ENCODE measurements at places on chromosomes 1 and 21. TPM values are rescaled to one million over a fixed set of nuclear protein-coding genes. Genes with fewer than 3 reads are reported as not detected.

- peaks cover 3% of the 10 kb centered on the region for H3K27me3 ChIP-seq
- H3K27ac ChIP-seq = peak overlapping the region; percentile 64
- DNase-seq = peak; percentile 37
- H3K4me3 ChIP-seq = peak overlapping the region; percentile 81
- H3K36me3 ChIP-seq = no peaks in the 10 kb centered on the region
- peaks cover 44% of the 10 kb centered on the region for H3K4me1 ChIP-seq
These were observed 68.8 kb upstream of the SSX2IP start for GRCh38 chr1:84758968-84759491.

GRCh38 chr1:39462074-39462473, 29.4 kb upstream of the BMP8A start:
- peak overlapping the region; percentile 66 for H3K27ac ChIP-seq
- H3K36me3 ChIP-seq = peaks cover 69% of the 10 kb centered on the region
- peak overlapping the region; percentile 18 for H3K4me3 ChIP-seq
- peak; percentile 37 for DNase-seq
- H3K4me1 ChIP-seq = peaks cover 21% of the 10 kb centered on the region

DNA sequence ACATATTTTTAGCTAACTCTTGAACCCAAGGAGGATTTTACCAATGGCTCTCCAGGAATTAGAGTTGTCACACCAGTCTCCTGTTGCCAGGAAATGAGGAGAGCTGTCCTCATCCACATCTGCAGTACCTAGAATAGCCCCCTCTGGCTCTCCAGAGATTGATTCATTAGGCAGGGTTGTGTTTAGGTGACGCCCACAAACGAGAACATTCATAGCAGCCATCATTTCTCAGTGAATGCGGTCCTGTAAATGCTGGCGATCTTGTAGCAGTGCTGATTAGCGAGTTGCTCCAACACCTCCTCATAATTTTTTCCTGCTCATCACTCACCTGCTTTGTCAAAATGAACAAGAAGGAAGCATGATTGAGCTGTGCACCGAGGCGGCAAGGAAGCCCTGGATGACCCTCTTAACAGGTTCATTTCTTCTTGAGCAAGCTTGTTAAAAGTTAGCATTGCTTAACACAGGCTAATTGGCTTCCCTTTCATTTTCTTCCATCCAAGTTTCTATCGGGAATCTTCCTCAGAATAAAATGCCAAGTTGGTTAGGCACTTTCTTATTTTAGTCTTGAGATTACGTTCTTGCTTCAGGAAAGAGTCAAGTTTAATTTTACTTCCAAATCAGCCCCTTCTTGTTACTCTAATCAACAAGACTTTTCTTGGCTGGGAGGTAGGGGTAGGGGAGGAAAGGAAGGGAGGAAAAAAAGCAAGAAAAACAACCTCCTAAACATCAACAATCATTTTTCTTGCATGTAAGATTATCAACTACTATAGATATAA, 16.5 kb upstream of the KLHDC8A start:
- H3K27ac ChIP-seq = no peak overlapping the region
- no peak for DNase-seq
- peaks cover 56% of the 10 kb centered on the region for H3K4me1 ChIP-seq
- H3K36me3 ChIP-seq = no peaks in the 10 kb centered on the region
- peak overlapping the region; percentile 62 for H3K4me3 ChIP-seq

GRCh38 chr21:36630485-36631206, 68.3 kb upstream of the SIM2 start:
- no peak overlapping the region for H3K27ac ChIP-seq
- no peaks in the 10 kb centered on the region for H3K36me3 ChIP-seq
- peaks cover 13% of the 10 kb centered on the region for H3K27me3 ChIP-seq
- H3K4me3 ChIP-seq = no peak overlapping the region
- DNase-seq = no peak

DNA sequence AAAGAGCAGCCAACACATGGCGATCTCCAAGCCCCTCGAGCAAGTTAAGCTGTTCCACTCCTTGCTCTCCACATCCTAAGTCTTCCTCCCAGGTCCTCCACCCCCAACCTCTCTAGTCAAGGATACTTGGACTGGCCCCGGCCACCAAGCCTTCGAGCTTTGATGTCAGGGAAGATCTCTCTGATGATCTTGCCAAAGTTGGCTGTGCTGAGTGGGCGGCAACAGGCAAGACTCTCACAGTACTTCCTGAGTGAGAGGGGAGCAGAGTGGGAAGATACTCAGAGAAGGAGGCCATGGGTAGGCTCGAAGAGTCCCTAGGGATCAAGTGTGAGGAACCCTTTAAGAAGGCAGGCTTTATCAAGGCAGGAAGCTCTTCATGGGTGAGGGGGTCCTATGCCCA, 2.8 kb downstream of the RFX5 start:
- no peak overlapping the region for H3K4me3 ChIP-seq
- no peak for DNase-seq
- peaks cover 33% of the 10 kb centered on the region for H3K4me1 ChIP-seq
- peaks cover 8% of the 10 kb centered on the region for H3K36me3 ChIP-seq
- H3K27ac ChIP-seq = no peak overlapping the region
- no peaks in the 10 kb centered on the region for H3K27me3 ChIP-seq

The SH3D21 gene
- total RNA-seq = 3.2 TPM

The SEMA6C gene
- total RNA-seq = 1.3 TPM

The CGN gene
- total RNA-seq = 0.26 TPM

DNA sequence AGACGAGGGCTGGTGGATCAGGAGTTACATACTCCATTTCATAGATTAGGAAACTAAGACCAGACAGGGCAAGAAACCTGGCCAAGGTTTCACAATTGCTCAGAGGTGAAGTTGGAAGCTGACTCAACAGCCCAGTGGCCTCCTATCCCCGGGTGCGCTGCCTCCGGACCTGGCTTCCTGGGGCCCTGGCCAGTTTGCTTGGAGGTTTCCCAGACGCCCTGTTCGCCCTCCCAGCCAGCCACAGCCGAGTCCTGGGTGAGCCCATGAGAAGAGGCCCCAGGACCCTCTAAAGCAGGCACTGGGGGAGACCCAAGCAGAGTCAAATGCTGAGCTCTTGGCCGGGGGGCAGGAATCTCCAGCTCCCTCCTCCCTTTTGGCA, 180.1 kb downstream of the ZBTB18 start:
- peak overlapping the region; percentile 8 for H3K27ac ChIP-seq
- peak overlapping the region; percentile 86 for H3K4me3 ChIP-seq
- H3K4me1 ChIP-seq = peaks cover 37% of the 10 kb centered on the region
- no peak for DNase-seq
- peaks cover 11% of the 10 kb centered on the region for H3K27me3 ChIP-seq

- H3K36me3 ChIP-seq = peaks cover 17% of the 10 kb centered on the region
- peaks cover 86% of the 10 kb centered on the region for H3K4me1 ChIP-seq
These were observed 180.0 kb downstream of the RASAL2 start for GRCh38 chr1:178273707-178274410.

The TRIM46 gene
- total RNA-seq = 8.3 TPM

DNA sequence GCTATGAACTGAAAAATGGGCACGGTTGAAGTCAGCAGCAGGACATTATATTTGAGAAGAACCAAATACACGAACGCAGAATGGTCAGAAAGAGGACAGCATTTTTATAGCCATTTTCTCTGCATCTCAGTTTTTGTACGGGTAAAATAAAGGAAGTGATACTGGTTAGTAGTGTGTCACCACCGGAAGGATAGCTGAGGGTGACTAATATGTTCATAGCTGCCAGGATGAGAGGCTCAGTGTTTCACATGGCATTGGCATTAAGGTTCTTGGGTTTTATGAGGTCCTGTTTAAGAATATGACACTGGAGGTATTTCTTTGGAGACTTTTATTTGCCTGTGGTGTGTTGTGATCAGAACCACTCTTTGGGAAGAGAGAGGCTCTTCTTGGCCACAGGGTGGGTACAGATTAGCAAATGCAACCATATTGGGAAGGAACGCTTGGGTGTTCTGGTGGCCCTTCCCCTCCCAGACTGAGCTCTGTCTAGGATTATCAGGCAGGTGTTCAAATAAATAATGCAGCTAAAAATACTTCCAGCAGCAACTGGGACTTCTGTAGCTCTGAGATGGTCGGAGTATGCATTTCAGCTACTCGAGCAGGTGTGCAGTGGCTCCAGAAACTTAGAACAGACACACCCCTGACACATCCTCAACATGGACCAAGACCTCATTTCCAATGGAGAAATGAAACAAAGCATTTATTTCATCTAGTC, 158.2 kb downstream of the PBX1 start:
- 0 out of 2 replicates have a peak, but pooled peaks cover 2% of the 10 kb centered on the region for H3K27me3 ChIP-seq
- no peak overlapping the region for H3K4me3 ChIP-seq
- H3K27ac ChIP-seq = peak overlapping the region; percentile 38
- peaks cover 3% of the 10 kb centered on the region for H3K36me3 ChIP-seq

DNA sequence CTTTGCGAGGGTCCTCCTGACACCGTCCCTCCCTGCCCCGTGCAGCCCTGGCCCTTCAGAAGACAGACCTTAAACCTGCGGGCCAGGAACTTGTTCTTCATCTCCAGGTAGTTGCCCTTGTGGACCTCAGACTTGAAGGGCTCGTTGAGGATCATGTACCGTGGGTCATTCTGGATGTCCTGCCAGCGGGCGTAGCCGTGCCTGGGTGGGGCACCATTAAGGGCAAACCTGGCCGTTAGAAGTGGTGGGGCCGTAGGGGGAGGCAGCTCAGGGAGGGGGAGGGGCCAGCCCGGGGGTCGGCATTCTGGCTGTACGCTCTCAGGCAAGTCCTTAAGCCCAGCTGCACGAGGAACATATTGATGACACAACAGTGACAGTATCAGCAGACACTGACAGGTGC, 64.6 kb downstream of the KCNAB2 start:
- peaks cover under 1% of the 10 kb centered on the region for H3K4me1 ChIP-seq
- no peak for DNase-seq
- H3K27ac ChIP-seq = no peak overlapping the region
- peaks cover 26% of the 10 kb centered on the region for H3K27me3 ChIP-seq

- H3K4me3 ChIP-seq = no peak overlapping the region
- no peaks in the 10 kb centered on the region for H3K27me3 ChIP-seq
- H3K27ac ChIP-seq = no peak overlapping the region
- H3K4me1 ChIP-seq = peaks cover 21% of the 10 kb centered on the region
These were observed 14.3 kb downstream of the TRIM11 start for GRCh38 chr1:228392111-228392936.

- no peak overlapping the region for H3K27ac ChIP-seq
- no peak for DNase-seq
- H3K36me3 ChIP-seq = no peaks in the 10 kb centered on the region
- H3K4me1 ChIP-seq = no peaks in the 10 kb centered on the region
- H3K27me3 ChIP-seq = peaks cover 3% of the 10 kb centered on the region
- no peak overlapping the region for H3K4me3 ChIP-seq
These were observed 48.5 kb downstream of the BACE2 start for GRCh38 chr21:41216486-41216885.

The PTGER3 gene
- total RNA-seq = 0.40 TPM

The CACNA1S gene
- not detected for total RNA-seq

- H3K4me1 ChIP-seq = peaks cover 23% of the 10 kb centered on the region
- DNase-seq = no peak
- peaks cover 50% of the 10 kb centered on the region for H3K36me3 ChIP-seq
- H3K27ac ChIP-seq = no peak overlapping the region
- H3K4me3 ChIP-seq = no peak overlapping the region
- no peaks in the 10 kb centered on the region for H3K27me3 ChIP-seq
These were observed 73.3 kb downstream of the PLPP3 start for GRCh38 chr1:56505792-56506743.

GRCh38 chr1:15341634-15342407, 67.9 kb upstream of the EFHD2 start:
- peaks cover 2% of the 10 kb centered on the region for H3K27me3 ChIP-seq
- H3K4me3 ChIP-seq = peak overlapping the region; percentile 59
- peaks cover 8% of the 10 kb centered on the region for H3K36me3 ChIP-seq
- DNase-seq = peak; percentile 67
- peak overlapping the region; percentile 60 for H3K27ac ChIP-seq
- H3K4me1 ChIP-seq = peaks cover 64% of the 10 kb centered on the region

DNA sequence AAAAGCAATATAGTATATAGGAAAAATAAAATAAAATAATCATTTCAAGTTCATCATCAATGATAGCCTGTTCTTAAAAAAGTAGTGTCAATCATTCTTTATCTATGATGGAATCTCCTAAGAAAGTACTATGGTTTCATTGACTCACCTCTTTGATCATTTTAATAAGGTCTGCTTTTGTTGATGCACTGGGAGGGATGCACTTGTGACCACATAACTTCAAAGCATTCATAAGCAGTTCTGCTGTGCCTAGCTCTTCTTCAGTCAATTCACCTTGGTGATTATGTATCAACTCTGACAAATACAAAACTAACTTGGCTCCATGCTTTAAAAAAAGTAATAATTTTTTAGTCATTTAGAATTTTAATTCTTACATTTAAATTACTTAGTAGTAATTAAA, 84.8 kb upstream of the GNG4 start:
- H3K36me3 ChIP-seq = peaks cover 21% of the 10 kb centered on the region
- peaks cover 2% of the 10 kb centered on the region for H3K27me3 ChIP-seq

The CELA2A gene
- total RNA-seq = not detected

DNA sequence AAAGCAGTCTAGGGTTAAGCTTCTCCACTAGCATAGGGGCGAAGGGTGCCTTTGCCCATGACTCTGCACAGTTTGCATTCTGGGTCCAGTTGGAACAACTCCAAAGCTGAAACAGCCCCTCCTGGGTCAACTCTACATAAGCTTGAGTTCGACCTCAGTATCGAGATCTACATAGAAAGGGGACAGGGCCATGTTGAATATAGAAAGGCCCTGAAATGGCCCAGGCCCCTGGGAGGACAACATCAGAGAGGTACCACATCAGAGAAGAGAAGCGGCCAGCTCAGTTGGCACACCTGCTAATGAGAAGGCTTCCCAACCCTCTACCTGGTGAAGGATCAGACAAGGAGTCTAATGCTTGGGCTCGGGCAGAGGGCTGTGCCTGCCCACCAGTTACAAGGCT, 1.6 kb downstream of the DENND2D start:
- H3K27me3 ChIP-seq = peaks cover 4% of the 10 kb centered on the region
- no peak overlapping the region for H3K4me3 ChIP-seq
- H3K27ac ChIP-seq = no peak overlapping the region
- no peak for DNase-seq

The SGIP1 gene
- total RNA-seq = 70.7 TPM

DNA sequence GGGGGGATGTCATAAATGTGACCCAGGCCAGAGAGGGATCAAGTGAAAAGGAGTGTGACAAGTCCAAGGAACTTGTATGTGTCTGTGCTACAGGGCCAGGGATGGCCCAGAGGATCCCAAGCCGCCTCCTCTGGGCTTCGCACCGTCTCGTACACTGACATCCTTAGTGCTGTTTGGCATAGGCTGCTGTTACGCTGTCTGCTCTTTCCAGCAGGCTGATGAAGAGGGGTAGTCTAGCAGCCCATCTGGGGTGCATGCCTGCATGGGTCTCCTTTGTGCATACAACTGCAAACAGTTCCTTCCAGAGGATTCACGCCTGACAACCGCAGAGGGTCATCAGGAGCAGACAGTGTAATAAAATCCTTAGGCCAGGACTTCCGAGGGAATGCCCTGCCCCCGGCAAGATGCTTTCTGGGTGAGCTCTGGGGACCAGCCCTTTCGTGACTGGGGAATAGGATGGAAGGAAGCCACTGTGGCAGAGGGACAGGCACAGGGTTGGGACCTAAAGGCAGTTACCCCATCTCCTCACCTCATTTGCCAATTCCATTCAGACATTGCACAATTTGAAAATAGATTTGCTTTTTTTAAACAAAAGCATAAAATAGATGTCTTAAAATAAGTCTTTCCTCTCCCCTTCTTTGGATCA, 6.3 kb upstream of the GOLT1A start:
- no peak for DNase-seq
- H3K36me3 ChIP-seq = no peaks in the 10 kb centered on the region
- H3K4me3 ChIP-seq = no peak overlapping the region
- no peak overlapping the region for H3K27ac ChIP-seq
- H3K27me3 ChIP-seq = peaks cover 14% of the 10 kb centered on the region

The OLFML3 gene
- total RNA-seq = 66.4 TPM
